GOT3 (cell line): ENCODE measurements at places on chromosomes 7 and 10.

DNA sequence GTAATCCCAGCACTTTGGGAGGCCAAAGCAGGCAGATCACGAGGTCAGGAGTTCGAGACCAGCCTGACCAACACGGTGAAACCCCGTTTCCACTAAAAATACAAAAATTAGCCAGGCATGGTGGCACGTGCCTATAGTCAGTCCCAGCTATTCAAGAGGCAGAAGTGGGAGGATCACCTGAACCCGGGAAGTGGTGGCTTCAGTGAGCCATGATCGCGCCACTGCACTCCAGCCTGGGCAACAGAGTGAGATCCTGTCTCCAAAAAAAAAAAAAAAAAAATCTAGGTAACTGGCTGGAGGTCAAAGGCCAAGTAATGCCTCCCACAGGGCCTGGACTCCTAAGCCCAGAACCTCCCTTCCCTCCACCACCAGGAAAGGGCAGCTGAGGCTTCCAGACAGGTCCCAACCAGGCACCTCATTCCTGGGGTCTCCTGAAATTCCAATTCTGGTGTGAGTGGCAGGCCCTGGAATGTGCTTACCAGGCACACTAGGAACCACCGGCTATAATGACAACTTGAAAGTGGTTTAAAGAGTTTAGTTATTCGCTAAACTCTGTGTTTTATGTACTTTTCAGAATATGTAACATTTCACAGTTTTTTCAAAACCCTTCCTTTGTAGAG is 86.9 kb upstream of the TNRC18 start:
- DNase-seq, result no peak

DNA sequence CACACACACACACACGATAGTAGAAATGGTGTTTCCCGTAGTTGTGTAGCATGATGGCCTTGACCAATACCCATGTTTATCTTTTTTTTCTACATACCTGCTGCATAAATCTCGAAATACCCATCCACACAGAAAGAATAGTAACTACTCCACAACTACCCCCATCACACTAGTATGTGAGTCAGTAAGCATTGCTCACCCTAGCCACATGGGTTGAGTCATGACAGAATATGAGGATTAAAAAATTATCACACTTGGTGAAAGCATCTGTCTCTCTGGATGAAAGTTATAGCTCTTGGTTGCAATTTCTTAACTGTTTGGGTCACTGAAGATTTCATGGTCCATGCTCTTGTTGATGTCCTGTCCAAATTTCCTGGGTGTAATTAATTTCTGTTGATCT is 103.4 kb upstream of the MDFIC start:
- DNase-seq, result no peak

GRCh38 chr10:122555442-122555841 is 5.1 kb upstream of the DMBT1 start:
- DNase-seq, result no peak

- no peak for DNase-seq
These were observed 102.5 kb downstream of the FGFR2 start for GRCh38 chr10:121495719-121496118.

- no peak for DNase-seq
These were observed 488 bp downstream of the ABCF2 start for GRCh38 chr7:151226560-151226874.

DNA sequence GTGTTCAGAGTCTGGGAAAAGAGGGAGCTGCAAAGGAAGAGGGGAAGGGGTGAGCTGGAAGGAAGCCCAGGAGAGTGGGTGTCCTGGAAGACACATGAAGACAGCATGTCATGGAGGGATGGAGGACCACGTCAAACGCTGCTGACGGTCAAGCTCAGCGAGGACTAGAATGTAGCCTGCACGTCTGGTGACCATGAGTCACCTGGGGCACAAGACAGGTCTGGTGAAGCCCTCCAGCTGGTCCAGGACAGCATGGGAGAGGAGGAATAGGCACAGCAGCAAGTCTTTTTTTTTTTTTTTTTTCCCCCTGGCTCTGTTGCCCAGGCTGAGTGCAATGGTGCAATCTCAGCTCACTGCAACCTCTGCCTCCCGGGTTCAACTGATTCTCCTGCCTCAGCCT is 19.6 kb upstream of the AMZ1 start:
- no peak for DNase-seq

DNA sequence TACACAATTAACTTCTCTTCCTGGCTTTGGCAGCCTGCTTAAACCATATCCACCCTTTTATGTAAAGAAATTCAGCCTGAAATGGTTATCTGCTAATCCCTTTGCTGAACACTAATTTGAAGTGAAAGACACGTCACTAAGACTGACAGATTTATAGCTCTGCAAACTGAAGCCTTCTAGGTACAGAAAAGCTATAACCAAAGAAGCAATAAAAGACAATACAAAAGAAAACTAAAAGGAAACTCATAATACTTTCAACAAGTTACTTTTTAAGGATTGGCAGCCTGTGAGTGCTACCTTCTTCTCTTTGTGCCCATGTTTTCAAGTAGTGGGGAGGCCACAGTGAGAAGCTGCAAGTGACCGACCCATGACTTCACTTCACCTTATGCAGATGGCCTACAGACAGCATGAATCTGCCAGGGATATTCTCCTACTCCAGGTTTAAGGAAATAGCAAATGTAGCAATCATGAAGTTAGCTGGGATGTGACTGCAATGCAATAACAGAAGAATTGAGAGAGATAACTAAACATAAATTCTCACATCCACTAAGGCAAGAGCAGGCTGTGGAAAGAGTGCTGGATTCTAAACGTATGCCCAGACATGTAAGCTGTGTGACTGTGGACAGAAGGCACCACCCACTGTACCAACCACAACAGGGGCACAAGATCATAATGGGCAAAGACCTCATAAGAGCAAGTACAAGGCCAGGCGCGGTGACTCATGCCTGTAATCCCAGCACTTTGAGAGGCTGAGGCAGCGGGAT is 10.7 kb upstream of the SPOCK2 start:
- DNase-seq, result no peak

DNA sequence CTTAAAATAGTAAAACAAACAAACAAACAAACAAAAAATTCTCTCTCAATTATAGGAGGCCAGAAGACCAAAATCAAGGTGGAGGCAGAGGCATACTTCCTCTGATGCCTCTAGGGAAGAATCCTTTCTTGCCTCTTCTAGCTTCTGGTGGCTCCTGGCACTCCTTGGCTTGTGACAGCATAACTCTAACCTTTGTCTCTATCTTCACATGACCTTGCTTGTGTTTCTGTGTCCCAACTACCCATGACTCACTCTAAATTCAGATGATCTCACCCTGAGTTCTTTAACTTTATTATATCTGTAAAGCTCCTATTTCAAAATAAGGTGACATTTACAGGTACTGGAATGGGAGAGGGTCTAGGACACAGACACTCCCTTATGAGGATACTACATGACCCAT is 88.3 kb upstream of the ANTXRL start:
- DNase-seq, result no peak

DNA sequence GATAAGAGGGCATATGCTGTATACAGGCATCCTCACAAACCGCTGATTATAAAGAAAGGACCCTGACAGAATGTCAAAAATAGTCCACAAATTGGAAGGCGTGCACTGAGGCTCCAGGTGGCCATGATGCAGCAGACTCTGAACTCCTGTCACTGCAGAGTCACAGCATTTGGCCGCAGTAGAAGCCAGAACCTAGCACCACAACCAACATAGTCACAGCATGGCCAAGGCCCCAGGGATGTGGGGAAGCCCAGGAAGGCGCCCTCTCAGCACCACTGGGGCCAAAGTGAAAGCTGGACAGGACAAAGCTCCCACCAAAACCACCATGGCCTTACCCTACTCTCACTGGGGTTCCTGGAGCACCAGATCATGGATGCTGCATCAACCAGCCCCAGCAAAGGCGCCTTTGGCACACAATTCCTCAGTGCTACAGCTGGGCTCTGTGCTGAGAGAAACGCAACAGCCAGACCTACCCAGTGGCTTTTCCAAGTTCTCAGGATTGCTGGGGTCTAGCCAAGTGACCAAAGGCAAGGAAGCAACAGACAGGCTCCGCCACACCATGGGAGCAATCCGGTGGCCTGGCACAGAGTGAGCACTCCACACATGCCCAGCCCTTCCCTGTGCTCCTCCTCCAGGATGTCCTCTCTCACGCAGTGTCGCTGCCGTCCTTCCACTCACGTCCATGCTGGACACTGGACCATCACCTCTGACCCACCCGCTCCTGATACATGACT is 60.2 kb downstream of the STK17A start:
- no peak for DNase-seq

DNA sequence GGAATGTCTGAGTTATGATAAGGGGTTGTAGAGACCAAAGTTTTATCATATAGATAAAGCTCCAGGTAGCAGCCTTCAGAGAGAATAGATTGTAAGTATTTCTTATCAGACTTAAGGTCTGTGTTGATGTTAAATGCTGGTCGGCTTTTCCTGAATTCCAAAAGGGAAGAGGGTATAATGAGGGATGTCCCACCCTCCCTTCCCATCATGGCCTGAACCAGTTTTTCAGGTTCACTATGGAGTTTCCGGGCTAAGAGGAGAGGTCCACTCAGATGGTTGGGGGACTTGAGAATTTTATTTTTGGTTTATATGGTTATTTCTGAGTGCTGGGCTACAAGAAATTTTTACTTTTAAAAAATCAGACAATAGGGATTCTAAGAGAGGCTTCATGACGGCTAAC is 45.2 kb downstream of the HERPUD2 start:
- no peak for DNase-seq

DNA sequence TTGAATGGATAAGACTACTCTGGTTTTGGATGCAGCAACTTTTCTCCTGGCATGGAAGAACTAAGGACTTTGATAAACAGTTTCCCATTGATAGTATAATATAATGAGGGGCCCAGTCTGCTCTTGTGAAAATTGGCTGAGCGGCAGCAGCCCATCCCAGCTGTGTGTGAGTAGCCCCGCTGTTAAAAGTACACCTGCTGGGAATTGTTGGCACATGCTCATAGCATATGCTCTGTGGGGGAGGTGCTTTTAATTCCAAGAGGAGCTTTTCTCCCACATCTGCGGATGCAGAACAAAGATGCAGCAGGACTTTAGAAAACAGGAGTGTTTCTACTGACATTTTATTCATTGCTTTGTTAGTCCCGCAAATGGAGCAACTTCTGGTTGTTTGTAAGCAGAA is 19.0 kb downstream of the SRI start:
- no peak for DNase-seq

DNA sequence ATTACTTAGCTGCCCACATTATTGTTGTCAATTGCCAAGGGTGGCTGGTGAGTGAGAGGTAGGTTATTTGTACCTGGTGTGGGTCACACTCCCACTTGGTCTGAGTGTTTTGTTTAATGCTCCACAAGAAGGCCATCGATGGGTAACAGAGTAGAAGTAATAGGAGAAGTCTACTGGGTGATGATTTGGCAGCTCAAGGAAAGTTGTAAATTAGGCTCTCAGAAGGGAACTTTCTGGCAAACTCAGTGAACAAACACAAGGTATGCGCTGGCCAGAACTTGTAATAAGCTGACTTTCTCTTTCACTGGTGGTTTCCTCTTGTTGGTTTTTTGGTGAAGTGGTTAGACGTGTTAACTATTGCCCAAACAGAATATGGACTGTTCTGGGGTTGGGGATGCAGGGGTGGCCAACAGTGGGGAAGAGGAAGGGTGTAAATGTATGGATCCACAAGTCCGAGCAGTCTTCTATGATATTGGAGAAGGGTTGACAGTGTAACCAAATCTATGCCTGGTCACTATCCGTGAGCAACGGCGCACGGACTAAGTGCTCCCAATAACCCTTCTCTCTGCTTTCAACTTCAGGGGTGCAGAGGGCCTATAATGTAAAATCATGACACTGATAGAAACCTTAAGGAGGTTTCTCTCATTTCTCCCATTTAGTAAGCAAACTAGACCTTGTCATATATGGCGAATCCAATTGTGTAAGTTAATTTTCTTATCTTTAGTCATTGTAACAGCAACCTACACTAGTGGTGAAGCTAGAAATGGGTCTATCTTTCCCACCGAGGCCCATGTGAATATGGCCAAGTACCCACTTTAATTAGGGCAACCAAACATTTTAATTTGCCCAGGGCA is 212.8 kb downstream of the PTEN start:
- DNase-seq, result no peak

DNA sequence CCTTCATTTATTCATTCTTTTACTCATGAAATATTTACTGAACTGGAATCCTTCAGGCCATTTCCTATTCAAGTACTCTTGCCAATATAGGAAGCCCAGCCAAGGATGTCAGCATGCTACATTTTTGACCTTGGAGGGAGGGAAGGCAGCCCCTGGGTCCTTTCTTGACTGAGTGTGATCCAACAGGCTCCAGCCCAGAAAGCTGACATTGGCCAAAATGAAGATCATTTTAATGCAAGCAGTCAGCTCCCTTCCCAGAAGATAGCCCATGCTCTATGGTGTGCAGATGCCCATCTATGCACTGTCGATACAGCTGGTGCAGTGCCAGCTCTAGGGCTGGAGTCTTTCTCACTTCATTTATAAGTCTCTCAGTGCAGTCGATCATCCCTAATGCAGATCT is 646.0 kb downstream of the KCNMA1 start:
- DNase-seq, result no peak

DNA sequence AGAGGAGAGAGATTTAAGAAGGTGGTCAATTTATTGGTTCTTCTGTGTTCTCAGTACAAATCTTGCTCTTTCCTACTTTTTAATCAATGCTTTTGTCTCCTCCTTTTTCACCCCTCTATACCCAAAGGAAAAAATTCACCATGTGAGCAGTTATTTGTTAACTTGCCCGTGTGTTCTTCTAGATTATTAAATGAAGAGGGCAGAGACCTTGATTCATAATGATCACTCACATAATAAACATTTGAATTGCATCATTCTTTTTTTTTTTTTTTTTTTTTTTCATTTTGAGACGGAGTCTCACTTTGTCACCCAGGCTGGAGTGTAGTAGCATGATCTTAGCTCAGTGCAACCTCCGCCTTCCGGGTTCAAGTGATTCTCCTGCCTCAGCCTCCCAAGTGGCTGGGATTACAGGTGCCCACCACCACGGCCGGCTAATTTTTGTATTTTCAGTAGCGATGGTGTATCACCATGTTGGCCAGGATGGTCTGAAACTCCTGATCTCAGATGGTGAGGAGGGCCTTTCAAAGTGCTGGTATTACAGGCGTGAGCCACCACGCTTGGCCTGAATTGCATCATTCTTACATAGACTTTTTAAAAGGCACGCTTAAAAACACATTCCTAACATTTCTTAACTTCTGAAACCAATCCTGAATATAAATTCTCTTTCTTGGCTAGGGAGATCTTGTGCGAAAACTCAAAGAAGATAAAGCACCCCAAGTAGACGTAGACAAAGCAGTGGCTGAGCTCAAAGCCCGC is 3.6 kb downstream of the GARS1 start:
- no peak for DNase-seq

DNA sequence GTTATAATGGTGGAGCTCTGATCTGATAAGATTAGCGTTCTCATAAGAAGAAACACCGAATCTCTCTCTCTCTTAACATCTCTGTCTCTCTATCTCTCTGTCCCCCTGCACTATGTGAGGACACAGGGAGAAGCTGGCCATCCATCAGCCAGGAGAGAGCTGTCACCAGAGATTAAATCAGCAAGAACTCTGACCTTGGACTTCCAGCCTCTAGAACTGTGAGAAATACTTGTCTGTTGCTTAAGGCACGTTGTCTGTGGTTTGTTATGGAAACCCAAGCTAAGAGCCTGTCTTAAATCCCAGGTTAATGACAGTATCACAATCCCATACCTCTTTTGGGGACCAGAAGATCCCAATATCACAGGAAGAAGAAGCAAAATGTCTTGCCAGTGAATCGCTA is 132.0 kb upstream of the AKR1E2 start:
- no peak for DNase-seq
